ENCODE measurements at places on chromosomes 7 and 10. TPM values are rescaled to one million over a fixed set of nuclear protein-coding genes. Genes with fewer than 3 reads are reported as not detected.

- DNase-seq = no peak
Measured at GRCh38 chr7:2777898-2778535, 66.1 kb downstream of the GNA12 start.

DNA sequence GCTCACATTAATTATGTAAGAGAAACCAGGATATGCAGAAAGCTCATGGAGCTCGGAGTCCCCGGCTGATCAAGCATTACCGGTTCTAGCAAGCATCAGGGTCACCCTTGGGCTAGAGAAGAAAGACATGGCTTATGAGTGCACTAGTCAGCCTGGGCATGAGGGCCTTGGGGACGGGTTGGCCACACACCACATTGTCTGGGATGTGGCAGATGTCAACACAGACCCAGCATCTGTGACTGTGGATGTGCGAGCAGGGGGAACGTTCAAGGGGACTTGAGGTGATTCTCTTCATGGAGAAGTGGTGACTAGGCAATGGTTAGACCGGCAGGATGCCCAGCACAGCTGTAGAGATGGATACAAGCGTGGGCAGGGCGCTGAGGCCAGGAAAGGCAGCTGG is 13.7 kb downstream of the ZMIZ2 start:
- DNase-seq = no peak

GRCh38 chr10:49598986-49599385 is 11.1 kb upstream of the SLC18A3 start:
- DNase-seq = no peak

Gene SYT15
- total RNA-seq = 12.7 TPM

Gene NCF1
- 8.4 TPM for total RNA-seq

Gene PDCD4
- 75.9 TPM for total RNA-seq

- no peak for DNase-seq
Measured at GRCh38 chr7:128939861-128940410, 2.2 kb downstream of the IRF5 start.

DNA sequence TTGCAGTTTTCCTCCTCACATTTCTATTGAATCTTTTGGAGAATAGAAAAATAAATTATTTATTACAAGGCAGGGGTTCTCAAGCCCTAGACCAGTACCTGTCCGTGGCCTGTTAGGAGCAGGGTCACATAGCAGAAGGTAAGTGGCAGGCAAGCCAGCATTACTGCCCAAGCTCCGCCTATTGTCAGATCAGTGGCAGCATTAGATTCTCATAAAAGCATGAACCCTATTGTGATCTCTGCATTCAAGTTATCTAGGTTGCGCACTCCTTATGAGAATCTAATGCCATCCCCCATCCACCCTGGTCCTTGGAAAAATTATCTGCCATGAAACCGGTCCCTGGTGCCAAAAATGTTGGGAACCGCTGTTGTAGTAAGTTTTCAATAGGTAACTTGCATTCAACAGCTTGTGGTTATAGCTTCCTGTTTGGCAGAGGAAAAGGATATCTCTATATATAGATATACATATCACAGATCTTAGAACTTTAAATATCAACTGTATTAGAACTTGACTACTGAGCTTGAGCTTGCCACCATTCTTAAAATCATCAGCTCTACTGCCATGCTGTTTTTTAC is 165.1 kb downstream of the AHR start:
- no peak for DNase-seq

Measured in kidney (tissue), 22 donors.